ENCODE measurements at places on chromosomes 6 and 20.

GRCh38 chr6:2264932-2265331 lies 19.5 kb upstream of the GMDS start:
- no peak for DNase-seq

GRCh38 chr6:56618050-56618449 lies 24.6 kb downstream of the DST start:
- DNase-seq: no peak

DNA sequence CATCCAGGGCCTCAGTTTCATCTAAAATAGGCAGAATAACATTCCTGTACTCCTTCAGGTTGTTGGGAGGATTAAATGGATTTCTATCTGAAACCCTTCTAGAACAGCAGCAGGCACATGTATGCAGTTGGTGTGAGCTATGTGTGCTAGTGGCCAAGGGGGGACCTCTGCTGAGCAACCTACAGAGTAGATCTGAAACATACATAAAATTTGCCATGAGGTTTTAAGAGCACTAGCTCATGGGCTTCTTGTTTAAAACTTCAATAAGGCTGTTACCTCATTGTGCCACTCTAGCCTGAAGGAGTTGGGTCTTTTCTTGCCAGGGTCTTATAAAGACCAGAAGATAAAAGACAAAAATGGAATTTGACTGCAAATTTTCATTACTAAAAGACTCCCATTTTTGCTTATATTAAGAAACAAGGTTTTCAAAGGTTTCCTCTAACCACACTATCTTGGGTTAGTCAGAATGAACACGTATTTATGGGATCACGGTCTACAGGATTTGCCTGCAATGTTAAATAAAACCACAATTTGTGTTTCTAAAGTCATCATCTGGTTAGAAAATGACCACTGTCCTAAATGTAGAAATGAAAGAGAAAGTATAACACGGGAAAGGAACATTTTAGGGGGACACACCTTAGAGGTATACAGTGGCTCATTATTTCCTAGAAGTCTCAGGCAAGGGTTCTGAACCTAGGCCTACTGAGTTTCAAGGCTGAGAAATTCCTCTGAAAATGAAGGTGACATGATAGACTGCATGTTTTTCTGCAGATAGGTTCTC lies 144.9 kb upstream of the OLIG3 start:
- DNase-seq: no peak

- DNase-seq: no peak
These were observed 135.4 kb downstream of the JPH2 start for GRCh38 chr20:44051661-44052000.

DNA sequence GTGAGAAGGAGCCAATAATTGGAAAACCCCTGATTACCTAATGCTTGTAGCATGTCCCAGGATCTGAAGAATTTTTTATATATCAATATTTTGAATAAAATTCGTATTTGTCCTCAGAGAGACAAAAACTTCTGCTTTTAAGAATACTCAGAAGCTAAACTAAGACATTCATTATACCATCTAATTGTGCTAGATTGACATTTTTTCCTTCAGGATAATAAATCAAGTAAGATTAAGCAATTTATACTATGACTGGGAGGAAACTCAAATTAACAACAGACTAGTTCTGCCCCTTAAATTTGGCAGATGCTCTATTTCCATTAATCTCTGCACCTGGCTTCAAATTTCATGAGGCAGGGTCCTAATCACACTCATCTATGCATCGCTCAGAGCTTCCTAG lies 291.4 kb downstream of the PLCB1 start:
- no peak for DNase-seq

- no peak for DNase-seq
These were observed 462.9 kb downstream of the ADGRB3 start for GRCh38 chr6:69097948-69098347.

DNA sequence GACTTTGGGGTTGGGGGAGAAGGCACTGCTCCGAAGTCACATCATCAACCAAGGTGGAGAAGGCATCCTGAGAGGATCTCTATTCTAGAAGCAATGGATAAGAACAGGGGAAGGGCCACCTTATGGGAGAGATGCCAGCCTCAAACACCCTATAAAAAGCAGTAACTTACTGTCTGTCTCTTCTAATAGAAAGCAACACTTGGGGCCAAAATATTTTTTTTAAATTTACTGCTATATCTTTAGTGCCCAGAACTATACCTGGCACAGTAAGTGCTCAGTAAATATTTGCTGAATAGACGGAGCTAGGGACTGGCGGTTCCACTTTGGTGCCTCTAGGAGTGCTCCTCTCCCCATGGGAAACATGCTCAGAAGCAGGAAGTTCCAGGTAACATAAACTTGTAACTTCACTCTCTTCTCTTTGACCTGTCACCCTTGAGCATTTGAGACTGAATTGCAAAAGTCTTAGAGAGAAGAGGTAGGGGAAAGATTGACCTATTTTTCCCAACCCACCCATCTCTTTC lies 807 bp upstream of the OTOR start:
- no peak for DNase-seq

- DNase-seq: no peak
These were observed 114.3 kb upstream of the SLC2A12 start for GRCh38 chr6:134166511-134167261.

GRCh38 chr20:62736407-62737071 lies 27.9 kb downstream of the NTSR1 start:
- DNase-seq: no peak

GRCh38 chr20:37376791-37377190 lies 30.9 kb downstream of the SRC start:
- DNase-seq: no peak

Measured in stimulated activated CD4-positive, alpha-beta T cell treated with anti-CD3 and anti-CD28 coated beads, Interleukin-1b, Interleukin-23, amount 100 ng/mL, for 4 hours (primary cell).